ENCODE measurements at places on chromosomes 7 and 10.
A peak's percentile ranks its signal among the peaks of the same experiment; 100 is the strongest.

DNA sequence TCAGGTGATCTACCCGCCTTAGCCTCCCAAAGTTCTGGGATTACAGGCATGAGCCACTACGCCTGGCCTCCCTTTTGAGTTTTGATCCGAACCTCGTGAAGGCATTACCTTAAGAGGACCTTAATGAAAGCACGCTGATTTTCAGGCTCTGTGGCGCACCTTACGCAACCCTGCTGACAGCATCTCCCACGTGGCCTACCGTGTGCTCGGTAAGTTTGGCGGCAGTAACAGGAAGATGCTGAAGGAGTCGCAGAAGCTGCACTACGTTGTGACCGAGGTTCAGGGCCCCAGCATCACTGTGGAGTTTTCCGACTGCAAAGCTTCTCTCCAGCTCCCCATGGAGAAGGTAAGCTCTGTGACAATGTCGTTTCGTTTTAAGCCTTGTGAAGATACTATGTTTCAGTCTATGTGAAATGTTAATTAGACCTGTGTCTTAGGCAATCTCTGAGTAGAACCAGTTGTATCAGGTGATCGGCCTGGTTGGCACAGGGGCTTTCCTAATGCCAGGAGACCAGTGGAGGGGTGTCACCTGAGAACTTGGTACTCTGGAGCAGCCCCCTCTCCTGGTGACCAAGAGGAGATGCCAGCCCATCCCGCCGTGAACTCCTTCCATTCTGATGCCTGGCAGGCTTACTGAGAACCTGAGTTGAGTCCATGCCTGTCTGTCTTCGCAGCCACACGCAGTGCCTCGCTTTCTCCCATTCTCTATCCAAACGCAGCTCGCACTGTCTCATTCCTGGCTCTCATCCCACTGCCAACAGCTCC lies 43.5 kb downstream of the TRRAP start:
- no peak for DNase-seq

DNA sequence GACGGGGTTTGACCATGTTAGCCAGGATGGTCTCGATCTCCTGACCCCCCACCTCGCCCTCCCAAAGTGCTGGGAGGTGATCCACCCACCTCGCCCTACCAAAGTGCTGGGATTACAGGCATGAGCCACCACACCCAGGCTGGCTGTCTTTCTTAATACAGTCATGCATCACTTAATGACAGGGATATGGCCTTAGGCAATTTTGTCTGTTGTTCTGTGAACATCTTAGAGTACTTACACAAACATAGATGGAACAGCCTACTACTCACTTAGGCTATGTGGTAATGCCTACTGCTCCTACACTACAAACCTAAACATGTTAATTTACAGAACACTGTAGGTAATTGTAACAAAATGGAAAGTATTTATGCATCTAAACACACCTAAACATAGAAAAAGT lies 106.6 kb upstream of the KCNMA1 start:
- DNase-seq = no peak

- no peak for DNase-seq
These were observed 365.7 kb downstream of the DNAJB6 start for GRCh38 chr7:157702311-157703023.

DNA sequence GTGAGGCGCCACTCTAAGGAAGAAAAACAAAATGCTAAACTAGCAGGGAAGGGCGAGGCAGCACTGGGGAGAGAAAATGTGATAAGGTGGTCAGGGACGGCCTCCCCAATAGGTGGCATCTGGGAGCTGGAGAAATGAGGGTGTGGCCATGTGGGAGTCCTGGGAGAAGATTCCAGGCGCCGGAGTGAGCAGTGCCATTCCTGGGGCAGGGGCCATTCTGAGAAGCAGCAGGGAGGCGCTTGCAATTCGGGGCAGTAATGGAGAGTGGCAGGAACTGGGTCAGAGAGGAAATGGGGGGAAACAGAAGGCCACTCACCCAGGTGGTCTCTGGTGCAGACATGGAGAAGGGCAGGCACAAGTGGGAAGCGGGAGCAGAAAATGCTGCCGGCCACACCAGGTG lies 61.8 kb upstream of the LRRC18 start:
- DNase-seq = no peak

- no peak for DNase-seq
These were observed 30.2 kb downstream of the CUZD1 start for GRCh38 chr10:122815458-122815857.

- DNase-seq = no peak
These were observed 728.3 kb upstream of the PHF14 start for GRCh38 chr7:10245406-10245805.

DNA sequence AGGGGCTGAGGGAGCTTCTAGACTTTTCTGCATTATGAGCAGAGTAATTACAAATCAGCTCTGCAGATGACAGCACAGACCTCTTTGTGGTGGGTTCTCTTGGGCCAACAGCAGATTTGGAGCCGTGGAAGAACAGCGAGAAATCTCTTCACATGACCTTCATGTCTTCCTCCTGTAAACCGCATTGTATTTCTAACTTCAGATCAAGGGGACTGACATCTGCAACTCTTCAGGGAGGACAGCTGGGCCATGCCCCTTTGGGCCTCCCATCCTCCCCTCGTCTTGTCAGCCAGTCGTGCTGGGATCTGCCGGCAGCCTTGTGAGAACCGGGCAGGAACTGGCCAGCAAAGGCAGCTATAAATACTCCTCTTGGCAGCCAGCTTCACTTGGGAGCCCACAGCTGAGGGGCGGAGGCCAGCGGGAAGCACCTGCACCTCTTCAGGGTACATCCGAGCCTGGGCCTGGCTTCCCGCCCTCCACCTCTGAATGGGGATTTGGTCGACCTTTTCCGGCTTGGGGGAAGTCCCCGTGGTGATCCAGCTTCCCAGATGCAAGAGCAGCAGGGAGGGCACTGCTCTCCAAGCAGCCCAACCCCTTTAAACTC lies 54.7 kb downstream of the STEAP1B start:
- DNase-seq = peak; percentile 31

- no peak for DNase-seq
These were observed 19.6 kb downstream of the NPC1L1 start for GRCh38 chr7:44521347-44522095.

DNA sequence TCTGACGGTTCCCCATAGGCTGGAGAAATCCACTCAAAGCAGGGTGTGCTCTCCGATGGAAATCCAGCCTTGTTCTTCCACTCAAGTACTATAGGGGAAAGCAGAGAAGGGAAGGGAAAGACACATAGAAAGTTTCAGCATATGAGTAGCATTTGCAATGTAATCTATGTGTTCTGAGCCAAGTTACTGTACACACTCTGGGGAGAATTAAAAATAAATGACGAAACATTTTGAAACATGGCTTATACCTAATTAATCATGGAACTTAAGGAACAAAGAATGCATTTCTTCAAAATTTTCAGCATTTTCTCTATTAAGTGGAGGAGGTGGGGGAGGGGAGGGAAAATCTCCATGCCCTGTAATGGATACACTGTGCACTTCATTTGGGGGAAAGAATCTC lies 198.1 kb upstream of the HABP2 start:
- no peak for DNase-seq

DNA sequence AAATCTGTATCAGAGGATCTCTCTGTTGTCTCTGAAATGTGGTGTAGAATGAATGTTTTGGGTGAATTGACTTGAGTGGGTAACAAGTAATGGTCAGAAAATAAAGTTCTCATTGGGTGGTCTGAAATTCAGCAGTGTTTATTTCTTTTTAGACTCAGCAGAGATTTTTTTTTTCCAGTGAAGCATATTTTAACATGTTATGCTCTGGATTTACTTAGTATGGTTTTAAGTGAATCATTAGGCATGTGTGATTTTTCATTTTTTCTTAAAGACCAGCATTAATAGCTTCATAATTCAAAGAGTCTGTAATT lies 63.5 kb downstream of the REEP3 start:
- peak; percentile 20 for DNase-seq

DNA sequence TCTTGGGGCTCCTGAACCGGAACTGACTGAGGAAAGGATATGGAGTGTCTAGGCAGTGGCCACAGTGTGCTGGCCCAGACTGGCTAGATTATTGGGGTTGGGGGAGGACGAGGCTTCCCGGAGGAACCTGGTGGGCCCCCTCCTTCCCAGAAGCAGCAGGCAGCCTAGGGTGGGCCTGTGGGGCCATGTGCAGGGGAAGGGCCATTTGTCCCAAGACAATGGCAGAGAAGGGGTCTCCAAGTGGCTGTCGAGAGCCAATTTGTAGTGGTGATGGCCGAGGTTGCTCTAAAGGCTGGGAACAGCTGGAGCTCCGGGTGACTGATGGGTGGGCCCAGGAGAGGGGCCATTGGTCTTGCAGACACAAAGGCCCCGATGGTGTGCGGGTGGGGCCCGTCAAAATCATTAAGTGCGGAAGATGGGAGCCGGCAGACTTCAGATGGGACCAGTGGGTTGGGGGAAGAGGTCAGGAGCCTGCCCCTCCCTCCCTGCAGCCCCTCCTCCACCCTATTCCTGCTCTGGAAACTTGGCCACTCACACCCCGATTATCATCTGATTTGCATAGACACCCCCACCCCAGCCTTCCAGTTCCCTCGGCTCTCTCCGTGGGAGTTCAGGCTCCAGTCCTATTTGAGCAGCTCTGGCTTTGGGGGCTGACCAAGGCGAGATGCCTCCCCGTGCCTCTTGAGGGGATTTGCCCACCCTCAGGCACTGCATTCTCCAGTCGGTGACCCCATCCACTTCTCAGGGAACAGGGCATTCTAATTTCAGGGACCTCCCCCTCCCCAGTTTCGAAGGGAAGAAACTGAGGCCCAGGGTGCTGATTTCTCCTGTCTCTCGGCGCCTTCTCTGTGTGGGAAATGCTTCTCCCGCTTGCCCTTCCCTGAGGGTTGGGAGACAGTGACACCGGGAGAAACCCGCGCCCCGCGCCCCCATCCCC lies 36.0 kb upstream of the PAX2 start:
- DNase-seq = no peak

GRCh38 chr10:69047111-69047832 lies 40.6 kb upstream of the SRGN start:
- no peak for DNase-seq

DNA sequence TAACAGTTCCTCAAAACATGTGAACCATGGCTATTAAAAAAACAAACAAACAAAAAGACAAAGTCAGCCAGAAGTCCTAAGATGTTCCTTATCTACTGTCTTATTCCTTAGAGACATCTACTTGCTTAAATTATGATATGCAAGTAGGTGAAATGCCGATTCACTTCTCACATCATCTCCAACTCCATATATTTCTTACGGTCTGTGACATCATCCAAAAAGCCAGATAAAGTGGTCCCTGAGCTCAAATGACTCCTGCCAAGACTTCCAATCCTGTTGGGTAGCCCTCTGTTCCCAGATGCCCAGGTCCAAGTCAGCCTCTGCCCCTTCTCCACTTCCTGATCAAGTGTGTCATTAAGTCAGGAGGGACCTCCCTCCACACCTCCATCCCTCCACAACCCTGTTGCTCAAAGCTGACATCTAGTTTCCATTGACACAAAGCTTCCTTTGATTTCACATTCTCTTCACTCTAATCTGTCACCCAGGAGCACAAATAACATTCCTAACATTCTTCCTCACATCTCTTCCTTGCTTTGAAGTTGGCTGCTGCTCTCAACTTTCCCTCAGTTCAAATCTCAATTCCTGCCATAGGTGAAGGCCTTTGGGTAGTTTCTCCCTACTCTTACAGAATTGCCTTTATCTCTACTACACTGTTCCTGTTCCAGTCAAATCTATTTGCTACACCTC lies 56.1 kb upstream of the PDLIM1 start:
- no peak for DNase-seq

- no peak for DNase-seq
These were observed 63.5 kb upstream of the VKORC1L1 start for GRCh38 chr7:65809259-65809981.

DNA sequence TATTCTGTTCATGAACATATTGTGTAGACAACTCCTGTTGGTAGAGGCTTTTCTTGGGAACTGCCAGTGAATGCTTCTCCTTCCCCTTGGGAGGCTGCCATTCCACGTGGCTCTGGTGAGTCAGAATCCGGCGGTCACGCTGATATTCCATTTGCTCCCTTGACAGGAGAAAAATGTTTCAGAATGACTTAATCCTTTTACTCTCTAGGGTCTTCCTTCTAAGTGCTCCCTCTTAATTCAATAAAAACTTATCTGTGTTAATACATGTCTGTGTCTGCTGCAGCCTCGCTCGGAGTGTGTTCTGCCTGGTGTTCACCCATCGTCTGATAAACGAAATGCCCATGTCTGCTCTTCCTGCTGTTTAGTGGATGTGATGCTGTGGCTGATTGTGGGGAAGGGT lies 278.6 kb downstream of the ARHGAP12 start:
- peak; percentile 94 for DNase-seq

GRCh38 chr10:110275128-110275729 lies 29.5 kb downstream of the SMNDC1 start:
- DNase-seq = no peak

DNA sequence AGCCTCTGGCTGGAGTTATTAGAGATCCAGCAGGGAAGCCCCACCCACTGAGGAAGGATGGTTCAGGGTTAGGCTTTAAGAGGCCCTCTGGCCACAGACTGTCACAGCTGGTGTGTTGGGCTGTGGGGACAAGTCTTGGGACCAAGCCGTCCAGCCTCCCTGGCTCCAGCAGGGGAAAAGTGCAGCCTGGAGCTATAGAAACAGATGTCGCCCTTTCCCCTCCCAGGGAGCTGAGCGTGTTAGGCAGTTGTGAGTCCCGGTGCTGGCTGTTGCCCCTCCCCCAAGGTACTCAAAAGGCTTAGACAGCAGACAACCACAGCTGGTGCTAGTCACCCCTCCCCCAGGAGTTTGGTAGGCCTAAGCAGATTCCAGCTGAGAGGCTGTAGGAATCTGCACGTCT lies 143.4 kb downstream of the TMEM168 start:
- no peak for DNase-seq

Measured in astrocyte of the spinal cord (primary cell).